CD8-positive, alpha-beta memory T cell (primary cell): ENCODE measurements at places on chromosomes 5 and 9.

DNA sequence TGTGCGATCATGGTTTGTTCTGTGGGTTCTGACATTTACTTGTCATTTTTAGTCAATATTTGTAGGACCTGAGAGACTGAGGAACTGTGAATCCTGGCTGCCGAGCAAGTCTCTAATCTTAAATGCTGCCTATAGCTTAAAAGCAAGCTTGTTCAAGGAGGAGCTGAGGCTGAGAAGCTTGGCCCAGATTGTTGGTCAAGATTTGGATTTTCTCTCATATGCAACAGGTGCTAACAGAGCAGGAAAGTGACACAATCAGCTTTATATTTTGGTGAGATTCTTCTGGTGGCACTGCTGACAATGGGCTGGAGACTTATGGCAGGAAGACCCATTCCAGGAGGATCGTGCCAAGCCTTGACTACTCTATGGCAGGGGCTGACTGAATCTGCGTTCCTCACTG lies 192.5 kb downstream of the MAPKAP1 start:
- DNase-seq: no peak

DNA sequence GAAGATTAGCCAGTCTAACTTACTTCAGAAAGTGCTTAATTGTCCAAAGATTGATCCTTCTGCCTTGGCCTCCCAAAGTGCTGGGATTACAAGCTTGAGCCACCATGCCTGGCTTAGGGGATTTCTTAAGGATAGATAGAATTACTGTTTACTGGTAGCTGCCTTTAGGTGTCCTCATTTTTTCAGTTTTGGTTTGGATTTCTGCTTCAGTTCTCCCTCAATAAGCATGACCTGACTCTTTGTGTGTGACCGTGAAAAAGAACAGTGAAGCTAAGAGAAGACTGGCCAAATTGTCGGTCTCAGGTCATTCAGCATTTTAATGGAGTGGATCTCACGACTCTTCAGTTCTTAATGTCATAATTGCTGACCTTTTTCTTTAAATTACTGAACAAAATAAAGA lies 22.9 kb upstream of the CMYA5 start:
- DNase-seq: no peak

- no peak for DNase-seq
Measured at GRCh38 chr9:14314929-14315874, 1.3 kb upstream of the NFIB start.

- DNase-seq: no peak
Measured at GRCh38 chr5:172447646-172448365, 6.5 kb downstream of the SH3PXD2B start.

DNA sequence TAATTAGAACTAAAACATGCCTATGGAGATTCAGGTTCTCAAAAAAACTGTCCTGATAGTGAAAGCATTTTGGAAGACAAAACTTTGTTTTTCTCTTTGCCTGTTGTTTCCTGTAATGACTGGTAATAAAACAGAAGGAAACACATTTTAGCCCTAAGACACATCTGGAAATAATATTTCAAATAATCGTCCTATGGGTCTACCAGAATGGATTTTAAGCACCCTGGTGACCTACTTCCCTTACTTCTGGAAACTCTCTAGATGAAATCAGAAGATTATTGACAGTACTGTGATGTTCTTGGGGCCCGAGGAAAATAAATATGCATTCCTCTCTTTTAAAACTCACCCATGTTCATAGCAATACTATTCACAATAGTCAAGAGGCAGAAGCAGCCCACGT lies 110.1 kb upstream of the TLE4 start:
- no peak for DNase-seq

GRCh38 chr9:126521089-126521488 lies 92.6 kb upstream of the LMX1B start:
- DNase-seq: no peak

- DNase-seq: no peak
Measured at GRCh38 chr5:36397901-36398536, 96.3 kb upstream of the RANBP3L start.

DNA sequence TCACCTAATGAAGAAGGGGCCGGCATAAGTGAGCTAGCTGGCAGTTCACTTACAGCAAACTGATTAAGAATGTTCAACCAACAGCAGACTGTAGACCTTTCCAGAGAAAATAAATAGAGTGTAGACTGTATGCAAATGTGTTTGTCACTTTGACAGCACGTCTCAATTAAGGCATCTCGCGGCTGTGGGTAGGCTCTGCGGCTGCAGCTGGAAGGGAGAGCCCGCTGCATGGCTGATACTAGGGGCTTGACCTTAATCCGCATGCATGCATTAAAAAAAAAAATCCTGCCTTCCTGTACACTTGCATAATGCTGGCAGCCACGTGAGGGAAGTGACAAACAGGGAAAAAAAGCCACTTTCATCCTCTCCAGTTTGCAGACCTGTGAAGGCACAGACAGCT lies 82.3 kb downstream of the CRB2 start:
- no peak for DNase-seq

GRCh38 chr5:71862087-71862486 lies 143.0 kb downstream of the CARTPT start:
- DNase-seq: no peak

DNA sequence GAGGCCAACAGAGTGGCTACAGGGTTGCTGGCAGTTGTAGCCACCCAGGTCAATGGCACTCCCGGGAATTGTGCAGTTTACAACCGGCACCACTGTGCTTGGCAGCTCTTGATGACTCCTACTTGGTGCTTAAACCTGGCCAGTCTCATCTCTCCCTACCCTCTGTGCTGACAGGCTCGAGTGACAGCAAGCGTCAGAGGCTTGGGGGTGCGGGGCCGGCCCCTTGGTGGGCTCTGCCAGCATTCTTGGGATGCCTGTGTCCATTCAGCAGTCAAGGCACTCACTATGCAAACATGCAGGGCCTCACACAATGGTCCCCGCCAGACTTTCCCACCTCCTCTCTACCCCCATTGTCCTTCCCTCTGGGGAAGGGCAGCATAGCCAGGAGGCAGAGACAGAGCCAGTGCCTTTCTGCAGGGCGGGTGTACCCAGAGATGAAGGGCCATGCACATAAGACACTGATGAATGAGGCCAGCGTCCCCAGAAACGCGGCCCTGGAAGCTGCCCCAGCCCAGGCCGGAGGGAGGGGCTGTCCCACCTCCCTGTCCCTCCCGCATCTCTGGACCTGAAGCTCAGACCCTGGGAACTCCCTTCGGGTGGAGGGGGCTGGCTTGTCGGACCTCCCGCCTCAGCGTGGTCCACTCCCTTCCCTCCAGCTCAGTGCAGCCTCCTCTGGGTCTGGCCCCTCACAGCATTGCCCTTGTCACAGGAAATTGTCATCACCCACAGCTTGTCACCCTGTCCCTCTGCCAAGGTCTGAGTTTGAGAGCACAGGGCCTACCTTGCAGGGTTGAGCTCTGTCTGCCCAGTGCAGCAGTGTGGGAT lies 26.4 kb upstream of the NOTCH1 start:
- DNase-seq: no peak

GRCh38 chr5:14257995-14258403 lies 114.9 kb downstream of the TRIO start:
- DNase-seq: no peak

GRCh38 chr9:120913647-120914264 lies 12.8 kb downstream of the TRAF1 start:
- DNase-seq: no peak

DNA sequence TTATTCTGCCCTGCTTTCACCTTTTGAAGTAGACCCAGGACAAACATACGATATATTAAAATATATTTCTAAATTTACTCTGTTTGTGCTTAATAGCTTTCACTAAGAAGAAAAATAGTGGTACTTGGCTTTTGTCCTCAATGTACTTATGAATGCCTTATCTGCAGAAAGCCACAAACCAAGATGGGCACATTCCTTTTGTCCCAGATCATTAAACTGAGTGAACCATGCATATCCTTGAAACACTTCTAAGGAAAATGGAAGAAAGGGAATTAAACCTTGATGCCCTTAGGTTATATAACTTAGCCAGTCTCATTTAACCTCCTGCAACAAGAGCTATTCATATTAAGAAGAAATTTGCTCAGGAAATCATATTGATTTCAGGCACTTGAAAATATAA lies 553.8 kb upstream of the CDH9 start:
- DNase-seq: no peak

DNA sequence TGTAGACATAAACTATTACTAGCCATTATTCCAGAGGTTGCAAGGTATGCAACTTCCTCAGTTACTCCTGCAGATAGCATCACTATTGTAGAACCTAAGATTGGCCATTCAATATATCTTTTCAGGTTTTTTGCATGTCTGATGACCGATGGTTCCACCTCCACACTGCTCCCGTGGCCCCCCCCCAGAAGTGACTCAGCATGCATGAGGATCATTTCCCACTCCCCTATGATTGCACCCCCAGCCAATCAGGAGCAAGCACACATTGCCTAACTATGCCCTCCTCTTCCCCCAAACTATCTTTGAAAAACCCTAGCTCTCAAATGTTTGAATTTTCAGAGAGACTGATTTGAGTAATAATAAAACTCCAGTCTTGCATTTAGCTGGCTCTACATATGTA lies 601.4 kb upstream of the TLE4 start:
- no peak for DNase-seq

GRCh38 chr5:67693956-67694809 lies 497.6 kb upstream of the CD180 start:
- DNase-seq: no peak

DNA sequence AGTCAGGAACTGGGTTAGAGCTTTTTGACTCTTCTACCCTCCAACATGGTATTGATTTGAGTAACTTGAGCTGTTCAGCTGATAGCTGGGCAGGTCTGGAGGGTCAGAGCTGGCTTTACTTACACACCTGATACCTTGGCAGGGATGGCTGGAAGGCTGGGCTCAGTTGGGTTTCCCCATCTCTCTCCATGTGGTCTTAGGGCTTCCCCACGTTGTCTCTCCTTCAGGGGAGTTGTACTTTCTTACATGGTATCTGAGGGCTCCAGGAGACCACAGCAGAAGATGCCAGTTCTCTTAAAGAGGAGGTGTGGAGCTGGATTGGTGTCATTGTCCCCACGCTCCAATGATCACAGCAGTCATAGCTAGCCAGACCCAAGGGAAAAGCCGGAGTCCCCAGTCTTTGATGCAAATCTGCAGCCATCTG lies 25.6 kb downstream of the ISOC1 start:
- no peak for DNase-seq

GRCh38 chr9:11319538-11319937 lies 706.7 kb upstream of the PTPRD start:
- DNase-seq: no peak

DNA sequence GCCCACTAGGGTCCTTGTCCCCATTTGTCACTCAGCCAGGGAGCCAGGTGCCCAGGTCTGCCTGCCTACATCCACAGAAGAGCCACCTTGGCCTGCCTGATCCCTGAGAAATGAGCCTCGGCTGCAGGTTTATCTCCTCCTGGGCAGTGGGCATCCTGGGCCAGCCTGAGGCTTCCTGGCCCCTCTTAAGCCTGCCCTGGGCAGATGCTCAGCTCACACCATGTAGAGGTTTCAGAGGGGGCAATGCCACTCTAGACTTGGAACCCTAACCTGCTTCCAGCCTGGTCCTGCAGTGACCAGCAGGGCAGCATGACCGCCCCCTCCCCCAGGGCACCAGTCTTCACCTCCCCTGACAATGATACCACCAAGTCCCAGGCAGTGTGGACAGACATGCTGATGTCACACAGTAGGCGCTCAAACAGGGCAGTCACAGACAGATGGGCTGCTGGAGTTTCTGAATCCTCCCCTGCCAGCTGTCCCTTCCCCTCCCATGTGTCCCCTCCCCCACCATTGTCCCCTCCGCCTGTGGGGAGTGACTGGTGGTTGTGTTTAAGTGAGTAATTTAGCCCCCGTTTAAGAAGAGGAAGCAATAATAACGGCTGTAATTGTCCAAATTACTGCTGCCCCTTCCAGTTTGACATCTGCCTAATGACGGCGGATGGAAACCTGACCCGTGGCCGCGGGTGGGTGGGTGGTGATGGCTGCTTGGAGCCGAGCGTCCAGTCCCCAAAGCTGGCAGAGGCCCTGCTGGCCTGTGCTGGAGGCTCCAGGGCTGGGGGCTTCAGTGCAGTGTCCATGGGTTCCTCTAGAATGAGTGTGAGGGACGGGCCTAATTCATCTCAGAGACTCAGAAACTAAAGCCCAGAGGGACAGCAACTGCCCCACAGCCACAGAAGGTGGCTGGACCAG lies 147.7 kb downstream of the BARX1 start:
- no peak for DNase-seq

DNA sequence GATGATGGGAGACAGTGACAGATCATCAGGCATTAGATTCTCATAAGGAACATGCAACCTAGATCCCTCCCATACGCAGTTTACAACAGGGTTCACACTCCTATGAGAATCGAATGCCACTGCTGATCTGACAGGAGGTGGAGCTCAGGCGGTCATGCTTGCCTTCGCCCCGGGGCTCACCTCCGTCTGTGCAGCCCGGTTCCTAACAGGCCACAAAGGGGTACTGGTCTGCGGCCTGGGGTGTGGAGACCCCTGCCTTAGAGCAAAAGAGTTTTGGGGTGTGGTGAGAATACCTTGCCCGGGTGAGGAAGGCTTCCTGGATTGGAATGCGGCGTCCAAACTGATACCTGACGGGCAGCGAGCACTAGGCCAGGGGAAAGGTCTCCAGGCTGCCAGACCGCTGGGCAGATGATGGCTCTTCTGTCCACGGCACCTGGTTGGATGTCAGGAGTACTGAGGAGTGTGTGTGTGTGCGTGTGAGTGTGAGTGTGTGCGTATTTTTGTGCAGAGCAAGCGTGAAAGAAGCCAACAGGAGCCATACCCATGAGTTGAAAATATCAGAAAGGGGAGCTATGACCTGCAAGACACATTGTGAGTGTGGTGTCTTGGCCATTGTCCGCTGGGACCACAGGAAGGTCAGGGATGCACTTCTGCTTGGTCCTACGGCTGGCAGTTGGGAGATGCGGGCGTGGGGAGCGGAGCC lies 55.4 kb downstream of the ACER2 start:
- DNase-seq: no peak

DNA sequence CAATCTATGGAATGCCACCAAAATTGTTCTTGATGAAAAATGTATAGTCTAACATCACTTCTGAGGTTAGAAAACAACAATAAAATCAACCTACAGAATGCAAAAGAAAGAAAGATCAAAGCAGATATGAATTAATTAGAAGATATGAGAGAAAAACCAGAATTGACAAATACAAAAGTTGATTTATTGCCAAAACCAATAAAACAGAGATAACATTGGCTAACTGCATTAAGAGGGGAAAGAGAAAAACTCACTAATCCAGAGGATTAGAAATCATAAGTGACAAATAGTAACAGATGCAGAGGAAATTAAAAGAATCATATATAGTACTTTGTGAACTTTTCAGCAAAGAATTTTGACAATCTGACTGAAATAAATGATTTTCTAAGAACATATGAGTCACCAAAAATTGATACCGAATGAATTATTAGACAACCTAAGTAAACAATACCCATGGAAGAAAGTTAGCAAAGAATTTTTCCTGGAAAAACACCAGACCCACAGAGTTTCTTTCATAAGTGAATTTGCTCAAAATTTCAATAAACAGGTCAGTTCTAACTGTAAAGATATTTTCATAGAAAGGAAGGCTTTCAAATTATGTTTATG lies 167.7 kb downstream of the AOPEP start:
- no peak for DNase-seq

DNA sequence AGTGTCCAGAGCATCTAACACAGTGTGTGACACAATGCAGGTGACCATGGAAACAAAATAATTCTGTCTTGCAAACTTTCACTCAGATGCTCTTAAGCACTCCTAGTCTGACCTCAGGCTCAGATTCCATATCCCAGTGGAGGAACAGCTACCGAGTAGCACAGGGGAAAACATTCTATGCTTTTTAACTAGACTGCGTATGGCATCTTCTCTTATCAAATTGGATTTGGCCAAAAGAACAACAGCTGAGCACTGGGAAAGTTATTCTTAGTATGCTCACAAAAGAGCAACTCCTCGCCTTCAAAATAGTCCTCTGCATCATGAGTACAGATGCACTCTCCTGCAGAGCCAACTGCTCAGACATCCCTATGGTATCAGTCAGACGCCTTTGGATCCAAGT lies 528.2 kb upstream of the DAP start:
- DNase-seq: no peak
